ENCODE measurements at places on chromosomes 13 and 19. TPM values are rescaled to one million over a fixed set of nuclear protein-coding genes. Genes with fewer than 3 reads are reported as not detected.
A peak's percentile ranks its signal among the peaks of the same experiment; 100 is the strongest.

GRCh38 chr13:56718791-56719190, 421.9 kb upstream of the PRR20A start:
- no peak overlapping the region for H3K27ac ChIP-seq
- DNase-seq, result no peak
- no peaks in the 10 kb centered on the region for H3K36me3 ChIP-seq
- no peaks in the 10 kb centered on the region for H3K4me1 ChIP-seq
- no peaks in the 10 kb centered on the region for H3K27me3 ChIP-seq
- H3K4me3 ChIP-seq, result no peak overlapping the region

CBY2 gene
- polyA plus RNA-seq, result not detected

TEX29 gene
- 0.75 TPM for polyA plus RNA-seq

GRCh38 chr13:50085063-50085462, 69.8 kb downstream of the KCNRG start:
- H3K4me3 ChIP-seq, result peak overlapping the region; percentile 60
- no peaks in the 10 kb centered on the region for H3K27me3 ChIP-seq
- peaks cover 16% of the 10 kb centered on the region for H3K4me1 ChIP-seq

GRCh38 chr13:105220881-105221280, 1314.6 kb downstream of the EFNB2 start:
- no peak overlapping the region for H3K27ac ChIP-seq
- H3K27me3 ChIP-seq, result no peaks in the 10 kb centered on the region
- no peaks in the 10 kb centered on the region for H3K36me3 ChIP-seq
- DNase-seq, result no peak
- no peak overlapping the region for H3K4me3 ChIP-seq

DNA sequence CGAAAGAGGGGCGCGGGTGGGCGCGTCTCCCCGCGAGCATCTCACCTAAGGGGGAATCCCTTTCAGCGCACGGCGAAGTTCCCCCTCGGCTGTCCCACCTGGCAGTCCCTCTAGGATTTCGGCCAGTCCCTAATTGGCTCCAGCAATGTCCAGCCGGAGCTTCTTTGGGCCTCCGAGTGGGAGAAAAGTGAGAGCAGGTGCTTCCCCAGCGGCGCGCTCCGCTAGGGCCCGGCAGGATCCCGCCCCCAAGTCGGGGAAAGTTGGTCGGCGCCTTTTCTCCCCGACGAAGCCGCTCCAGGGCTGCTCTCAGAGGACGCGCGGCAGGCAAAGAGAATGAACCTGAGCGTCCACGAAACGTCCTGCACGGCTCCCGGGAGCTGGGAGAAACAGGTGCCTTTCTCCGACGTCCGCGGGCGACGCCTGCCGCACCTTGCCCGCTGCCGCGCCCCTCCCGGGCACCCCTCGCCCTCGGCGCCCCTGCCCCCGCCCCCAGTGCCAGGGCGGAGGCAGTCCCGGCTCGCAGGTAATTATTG, 366 bp upstream of the KL start:
- H3K4me1 ChIP-seq, result no peaks in the 10 kb centered on the region
- H3K27ac ChIP-seq, result no peak overlapping the region
- peak; percentile 8 for DNase-seq
- H3K27me3 ChIP-seq, result peaks cover 61% of the 10 kb centered on the region
- no peak overlapping the region for H3K4me3 ChIP-seq

DNA sequence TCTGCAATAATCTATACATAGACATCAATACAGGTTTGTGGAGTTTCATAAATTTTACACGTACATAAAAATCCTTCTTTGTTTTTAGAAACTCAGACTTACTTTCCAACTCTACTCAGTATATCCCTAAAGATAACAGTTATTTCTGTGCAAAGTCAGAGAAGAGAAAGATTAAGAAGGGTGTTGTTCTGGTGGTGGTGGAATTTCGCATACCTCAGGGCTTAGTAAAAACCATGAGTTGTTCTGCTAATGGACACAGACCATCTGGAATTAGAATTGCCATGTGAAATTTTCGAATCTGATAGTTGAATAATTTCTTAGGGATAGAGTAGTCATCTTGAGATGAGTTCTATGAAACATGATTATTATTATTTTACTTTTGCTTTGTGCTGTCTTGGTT, 102.7 kb downstream of the ZAR1L start:
- H3K27ac ChIP-seq, result peak overlapping the region; percentile 91
- H3K4me3 ChIP-seq, result peak overlapping the region; percentile 54
- H3K36me3 ChIP-seq, result no peaks in the 10 kb centered on the region
- peaks cover 27% of the 10 kb centered on the region for H3K4me1 ChIP-seq
- peak; percentile 83 for DNase-seq

SLITRK5 gene
- polyA plus RNA-seq, result not detected

GRCh38 chr19:3722443-3723109, 14.4 kb downstream of the TJP3 start:
- peaks cover 19% of the 10 kb centered on the region for H3K27me3 ChIP-seq
- H3K4me1 ChIP-seq, result no peaks in the 10 kb centered on the region
- DNase-seq, result no peak
- H3K27ac ChIP-seq, result no peak overlapping the region
- no peaks in the 10 kb centered on the region for H3K36me3 ChIP-seq

ZNF112 gene
- polyA plus RNA-seq, result 5.6 TPM

SHISA2 gene
- polyA plus RNA-seq, result 0.35 TPM

LHB gene
- 0.54 TPM for polyA plus RNA-seq

DNA sequence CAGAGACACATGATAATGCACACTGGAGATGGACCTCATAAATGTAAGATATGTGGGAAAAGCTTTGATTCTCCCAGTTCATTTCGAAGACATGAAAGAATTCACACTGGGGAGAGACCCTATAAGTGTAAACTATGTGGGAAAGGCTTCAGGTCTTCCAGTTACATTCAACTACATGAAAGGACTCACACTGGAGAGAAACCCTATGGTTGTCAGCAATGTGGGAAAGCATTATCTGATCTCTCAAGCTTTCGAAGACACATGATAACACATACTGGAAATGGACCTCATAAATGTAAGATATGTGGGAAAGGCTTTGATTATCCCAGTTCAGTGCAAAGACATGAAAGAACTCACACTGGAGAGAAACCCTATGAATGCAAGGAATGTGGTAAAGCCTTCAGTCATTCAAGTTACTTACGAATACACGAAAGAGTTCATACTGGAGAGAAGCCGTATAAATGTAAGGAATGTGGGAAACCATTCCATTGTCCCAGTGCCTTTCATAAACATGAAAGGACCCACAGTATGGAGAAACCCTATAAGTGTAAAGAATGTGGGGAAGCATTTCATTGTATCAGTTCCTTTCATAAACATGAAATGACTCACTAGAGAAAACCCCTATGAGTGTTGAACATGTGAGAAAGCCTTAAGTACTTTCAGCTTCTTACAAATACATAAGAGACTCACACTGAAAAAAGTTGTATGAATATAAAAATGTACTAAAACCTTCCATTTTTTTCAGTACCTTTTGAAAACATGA, 14.7 kb downstream of the ZNF441 start:
- no peaks in the 10 kb centered on the region for H3K4me1 ChIP-seq
- peak; percentile 40 for DNase-seq
- no peaks in the 10 kb centered on the region for H3K27me3 ChIP-seq
- H3K27ac ChIP-seq, result no peak overlapping the region
- H3K36me3 ChIP-seq, result peaks cover 75% of the 10 kb centered on the region
- no peak overlapping the region for H3K4me3 ChIP-seq

GRCh38 chr13:28251466-28251865, 113.1 kb downstream of the PAN3 start:
- DNase-seq, result no peak
- no peaks in the 10 kb centered on the region for H3K27me3 ChIP-seq
- no peaks in the 10 kb centered on the region for H3K4me1 ChIP-seq
- H3K4me3 ChIP-seq, result no peak overlapping the region

NCAN gene
- polyA plus RNA-seq, result not detected

NLRP13 gene
- not detected for polyA plus RNA-seq

DNA sequence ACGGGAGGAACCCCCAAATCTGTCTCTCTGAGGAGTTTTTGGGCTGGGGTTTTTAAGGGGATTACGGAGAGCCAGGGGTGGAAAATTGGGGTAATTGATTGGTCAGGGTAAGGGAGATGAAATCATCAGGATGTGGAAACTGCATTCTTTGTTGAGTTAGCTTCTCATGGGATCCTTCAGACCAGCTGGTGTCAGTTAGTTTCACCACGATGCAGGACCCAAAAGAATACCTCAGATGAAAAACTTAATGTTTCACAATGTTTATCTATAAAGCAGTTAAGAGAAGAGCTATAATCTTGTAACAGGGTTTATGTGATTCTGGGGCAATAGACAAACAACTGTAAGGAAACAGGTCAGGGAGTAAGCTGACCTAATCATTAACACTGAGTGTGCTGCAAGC, 230.8 kb downstream of the POU4F1 start:
- no peaks in the 10 kb centered on the region for H3K27me3 ChIP-seq
- H3K36me3 ChIP-seq, result no peaks in the 10 kb centered on the region
- no peak for DNase-seq
- H3K27ac ChIP-seq, result no peak overlapping the region
- H3K4me3 ChIP-seq, result no peak overlapping the region

- DNase-seq, result no peak
- H3K4me3 ChIP-seq, result no peak overlapping the region
- no peaks in the 10 kb centered on the region for H3K36me3 ChIP-seq
- H3K27me3 ChIP-seq, result no peaks in the 10 kb centered on the region
- H3K4me1 ChIP-seq, result peaks cover 26% of the 10 kb centered on the region
Measured at GRCh38 chr13:30719525-30719914, 15.8 kb upstream of the ALOX5AP start.

- peaks cover 5% of the 10 kb centered on the region for H3K27me3 ChIP-seq
- no peaks in the 10 kb centered on the region for H3K36me3 ChIP-seq
- no peak overlapping the region for H3K27ac ChIP-seq
Measured at GRCh38 chr19:16721051-16721450, 1.4 kb downstream of the NWD1 start.

DNA sequence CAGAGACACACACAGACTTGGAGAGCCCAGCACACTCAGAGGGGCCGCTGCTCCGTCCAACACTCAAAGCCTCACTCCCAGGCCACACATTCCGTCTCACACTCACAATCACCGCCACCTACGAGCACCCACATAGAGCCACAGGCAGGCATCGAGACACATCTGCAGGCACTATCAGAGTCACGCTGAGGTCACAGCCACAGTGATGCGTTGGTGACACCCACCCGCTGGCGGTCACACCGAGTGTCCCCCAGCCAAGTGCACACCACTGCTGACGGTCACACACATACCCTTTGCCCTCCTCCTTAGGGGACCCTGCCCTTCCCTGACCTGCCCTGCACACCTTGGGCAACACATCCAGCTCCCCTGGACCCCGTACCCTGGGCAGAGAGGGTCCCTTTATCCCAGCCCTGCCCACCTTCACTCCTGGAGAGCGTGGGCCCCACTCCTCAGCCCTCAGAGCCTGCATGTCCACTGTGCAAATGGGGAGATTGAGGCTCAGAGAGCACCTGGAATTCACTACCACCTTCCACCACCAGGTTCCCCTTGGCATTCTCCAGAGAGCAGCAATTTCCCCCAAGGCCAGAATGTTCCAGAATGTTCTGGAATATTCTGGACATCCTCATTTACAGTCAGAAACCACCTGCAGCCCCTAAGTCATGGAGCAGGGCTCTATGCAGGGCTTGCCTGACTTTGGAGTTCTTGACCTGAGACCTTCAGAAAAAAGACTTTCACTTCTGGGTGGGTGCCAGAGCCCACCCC, 5.4 kb downstream of the FUT5 start:
- H3K27ac ChIP-seq, result no peak overlapping the region
- no peaks in the 10 kb centered on the region for H3K4me1 ChIP-seq
- DNase-seq, result no peak
- no peaks in the 10 kb centered on the region for H3K36me3 ChIP-seq
- no peaks in the 10 kb centered on the region for H3K27me3 ChIP-seq
- no peak overlapping the region for H3K4me3 ChIP-seq

GRCh38 chr13:25378528-25378927, 6.8 kb downstream of the ATP8A2 start:
- H3K36me3 ChIP-seq, result no peaks in the 10 kb centered on the region
- H3K4me3 ChIP-seq, result no peak overlapping the region
- no peak overlapping the region for H3K27ac ChIP-seq
- H3K4me1 ChIP-seq, result no peaks in the 10 kb centered on the region
- H3K27me3 ChIP-seq, result peaks cover 22% of the 10 kb centered on the region

TMPRSS9 gene
- 0.28 TPM for polyA plus RNA-seq

DNA sequence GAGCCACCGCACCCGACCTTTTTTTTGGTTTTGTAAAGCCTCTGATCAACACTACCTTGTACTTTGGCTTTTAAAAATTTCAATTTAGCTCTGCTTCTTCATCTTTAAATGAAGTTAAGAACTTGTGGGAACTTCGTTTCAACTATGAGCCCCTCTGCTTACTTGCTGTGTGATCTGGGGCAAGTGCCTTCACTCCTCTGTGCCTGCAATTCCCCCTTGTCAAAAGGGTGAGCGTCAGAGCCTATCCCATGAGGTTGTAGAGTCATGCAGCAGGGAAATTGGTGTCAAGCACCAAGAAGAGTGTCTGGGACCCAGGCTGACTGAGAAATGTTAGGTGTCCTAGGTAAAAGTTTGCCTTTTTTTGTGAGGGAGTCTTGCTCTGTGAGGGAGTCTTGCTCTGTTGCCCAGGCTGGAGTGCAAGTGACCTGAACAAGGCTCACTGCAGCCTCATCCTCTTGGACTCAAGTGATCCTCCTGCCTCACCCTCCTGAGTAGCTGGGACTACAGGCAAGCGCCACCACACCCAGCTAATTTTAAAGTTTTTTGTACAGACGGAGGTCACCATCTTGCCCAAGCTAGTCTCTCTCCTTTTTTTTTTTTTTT, 5.7 kb downstream of the VASP start:
- H3K27me3 ChIP-seq, result no peaks in the 10 kb centered on the region
- no peak overlapping the region for H3K27ac ChIP-seq
- H3K4me1 ChIP-seq, result peaks cover 6% of the 10 kb centered on the region
- DNase-seq, result no peak

GPR12 gene
- not detected for polyA plus RNA-seq
